ENCODE measurements at places on chromosomes 1 and 21.
A peak's percentile ranks its signal among the peaks of the same experiment; 100 is the strongest.

DNA sequence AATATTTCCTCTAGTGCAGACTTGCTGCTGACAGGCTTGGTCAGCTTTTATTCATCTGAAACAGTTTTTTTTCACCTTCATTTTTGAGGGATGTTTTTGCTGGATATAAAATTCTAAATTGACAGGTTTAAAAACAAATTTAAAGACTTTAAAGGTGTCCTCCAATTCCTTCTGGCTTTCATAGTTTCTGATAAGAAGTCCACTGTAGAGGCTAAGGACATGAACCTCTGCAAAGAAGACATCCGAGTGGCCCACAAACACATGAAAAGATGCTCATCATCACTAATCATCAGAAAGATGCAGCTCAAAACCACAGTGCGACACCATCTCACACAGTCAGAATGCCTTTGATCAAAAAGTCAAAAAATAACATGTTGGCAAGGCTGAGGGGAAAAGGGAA is 42.0 kb upstream of the DYRK1A start:
- DNase-seq: no peak

DNA sequence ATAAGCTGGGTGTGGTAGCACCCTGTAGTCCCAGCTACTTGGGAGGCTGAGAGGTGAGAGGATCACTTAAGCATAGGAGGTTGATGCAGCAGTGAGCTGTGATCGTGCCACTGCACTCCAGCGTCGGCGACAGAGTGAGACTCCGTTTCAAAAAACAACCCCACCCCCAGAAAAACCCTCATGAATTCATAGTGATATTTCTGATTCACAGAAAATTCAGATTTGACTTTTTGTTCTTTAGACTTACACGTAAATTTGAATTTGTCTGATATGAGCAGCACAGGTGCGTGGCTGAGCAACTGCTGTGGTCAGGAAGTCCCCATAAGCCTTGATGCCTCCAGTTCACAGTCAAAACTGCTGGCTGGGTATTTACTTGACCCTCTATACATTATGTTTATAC is 10.0 kb upstream of the MORC3 start:
- no peak for DNase-seq

DNA sequence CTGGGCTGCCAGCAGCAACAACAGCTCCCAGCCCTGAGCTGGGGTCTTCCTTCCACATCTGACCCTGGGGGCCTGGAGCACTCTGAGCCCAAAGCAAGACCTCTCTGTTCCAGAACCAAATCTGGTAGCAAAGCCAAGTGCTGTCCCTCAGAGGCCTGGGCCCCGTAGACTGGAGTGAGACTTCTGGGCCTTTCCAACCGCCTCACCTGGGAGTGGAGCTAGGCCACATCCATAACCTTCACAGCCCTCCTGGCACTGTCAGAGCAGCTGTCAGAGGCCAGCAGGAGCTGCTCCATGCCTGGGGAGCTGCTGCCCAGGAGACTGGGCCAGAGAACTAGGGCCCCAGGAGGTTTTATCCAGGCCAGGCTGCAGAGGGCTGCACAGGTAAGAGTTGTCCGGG is 15.4 kb upstream of the SLC5A9 start:
- DNase-seq: no peak

DNA sequence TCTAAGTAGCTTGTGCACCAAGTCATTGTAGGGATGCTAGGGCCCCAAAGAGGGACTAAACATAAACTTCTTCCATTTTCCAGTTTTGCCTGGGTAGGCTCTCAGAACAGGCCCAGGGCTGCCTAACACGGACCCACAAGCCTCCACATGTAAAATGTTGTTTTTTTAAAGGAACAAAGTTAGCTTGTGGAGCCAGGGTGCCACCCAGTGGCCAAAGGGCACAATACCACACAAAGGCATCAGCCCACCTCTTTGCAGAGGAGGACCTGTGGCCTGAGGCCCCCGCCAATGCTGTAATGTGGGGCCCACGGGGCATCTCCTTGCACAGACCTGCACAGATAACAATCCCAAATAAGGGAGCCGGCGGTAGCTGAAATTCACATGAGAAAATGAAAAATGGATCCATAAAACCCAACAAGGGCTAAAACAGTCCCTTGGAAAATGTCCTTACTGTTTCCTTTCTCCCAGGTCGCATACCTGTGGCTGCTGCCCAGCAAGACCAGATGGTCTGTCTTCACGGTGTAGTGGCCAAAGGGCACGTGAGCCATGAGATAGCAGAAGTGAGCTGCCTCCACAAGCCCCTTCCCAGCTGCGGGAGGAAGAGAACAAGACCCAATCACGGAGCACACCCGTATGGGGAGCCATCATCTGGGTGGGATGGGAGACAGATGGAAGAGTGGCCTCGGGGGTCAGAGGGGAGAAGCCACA is 23.8 kb downstream of the SEC16B start:
- peak; percentile 73 for DNase-seq

GRCh38 chr21:14491269-14491681 is 54.8 kb downstream of the SAMSN1 start:
- no peak for DNase-seq

- no peak for DNase-seq
These were observed 12.1 kb upstream of the NFYC start for GRCh38 chr1:40679165-40679953.

GRCh38 chr21:28136656-28137255 is 855.9 kb downstream of the LTN1 start:
- peak; percentile 18 for DNase-seq

GRCh38 chr1:5850503-5850902 is 141.7 kb downstream of the NPHP4 start:
- no peak for DNase-seq

- no peak for DNase-seq
These were observed 24.6 kb upstream of the TRABD2B start for GRCh38 chr1:48021792-48022191.

GRCh38 chr1:189774721-189775287 is 702.9 kb downstream of the BRINP3 start:
- DNase-seq: no peak

DNA sequence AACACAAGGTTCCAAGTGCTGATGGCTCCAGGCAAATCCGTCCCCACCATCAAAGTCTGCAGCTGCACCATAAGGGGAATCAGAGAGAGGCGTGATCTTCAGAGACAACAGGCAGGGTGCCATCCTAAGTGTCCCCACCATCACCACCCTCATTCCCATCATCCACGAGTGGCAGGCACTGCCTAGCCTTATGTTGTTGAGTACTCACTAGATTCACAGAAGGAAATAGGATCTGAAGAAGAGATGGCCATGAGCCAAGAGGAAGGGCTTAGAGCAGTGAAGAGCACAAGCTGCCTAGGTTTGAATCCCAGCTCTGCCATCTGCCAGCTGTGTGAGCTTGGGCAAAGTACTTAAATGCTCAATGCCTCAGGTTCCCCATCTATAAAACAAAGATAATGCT is 207.3 kb upstream of the CSF3R start:
- DNase-seq: no peak

GRCh38 chr1:199747984-199748383 is 279.5 kb upstream of the NR5A2 start:
- DNase-seq: no peak

GRCh38 chr1:90486134-90486824 is 230.8 kb downstream of the BARHL2 start:
- DNase-seq: no peak

DNA sequence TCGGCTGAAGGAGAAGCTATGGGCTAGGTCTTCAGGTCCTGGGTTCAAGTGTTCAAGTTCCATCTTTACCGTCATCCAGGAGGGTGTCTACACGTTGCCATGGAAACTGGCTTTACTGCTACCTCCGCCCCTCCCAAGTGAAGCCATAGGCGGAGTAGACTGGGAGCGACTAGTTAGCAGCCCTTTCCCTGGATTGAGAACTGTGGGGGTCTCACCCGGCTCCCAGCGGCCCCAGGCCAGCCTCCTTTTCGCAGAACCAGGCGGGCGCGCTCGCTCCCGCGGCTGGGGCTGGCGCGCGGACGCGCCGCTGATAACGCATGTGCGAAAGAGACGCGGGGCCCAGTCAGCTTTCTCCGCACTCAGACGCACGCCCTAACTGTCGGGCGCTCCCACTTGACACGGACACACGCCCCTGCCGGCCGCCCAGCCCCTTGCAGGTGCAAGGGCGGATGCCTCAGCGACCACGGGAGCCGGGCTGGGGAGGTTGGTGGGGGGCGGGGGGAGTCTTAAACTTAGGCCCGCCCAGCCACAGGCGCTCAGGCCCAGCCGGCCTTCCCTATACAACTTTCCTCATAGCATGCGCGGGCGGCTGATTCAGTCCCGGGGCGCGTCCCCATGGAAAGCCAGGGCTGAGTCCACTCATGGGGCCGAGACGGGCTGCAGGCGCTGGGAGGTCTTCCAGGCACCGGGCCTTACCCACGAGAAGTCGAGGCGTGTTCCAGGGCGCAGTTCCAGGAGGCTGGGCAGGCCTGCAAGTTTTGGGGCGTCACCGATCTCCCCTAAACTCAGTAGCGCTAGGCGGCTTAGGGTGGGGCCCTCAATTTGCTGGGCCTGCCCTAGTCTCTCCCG is 7.4 kb downstream of the EFNA4 start:
- peak; percentile 78 for DNase-seq

All from suppressor macrophage (primary cell).